CD4-positive, alpha-beta T cell treated with Interleukin-4 for 4 hours (primary cell): ENCODE measurements at places on chromosomes 1 and 21.

GRCh38 chr1:228265167-228265566 is 57.3 kb downstream of the OBSCN start:
- DNase-seq = no peak

DNA sequence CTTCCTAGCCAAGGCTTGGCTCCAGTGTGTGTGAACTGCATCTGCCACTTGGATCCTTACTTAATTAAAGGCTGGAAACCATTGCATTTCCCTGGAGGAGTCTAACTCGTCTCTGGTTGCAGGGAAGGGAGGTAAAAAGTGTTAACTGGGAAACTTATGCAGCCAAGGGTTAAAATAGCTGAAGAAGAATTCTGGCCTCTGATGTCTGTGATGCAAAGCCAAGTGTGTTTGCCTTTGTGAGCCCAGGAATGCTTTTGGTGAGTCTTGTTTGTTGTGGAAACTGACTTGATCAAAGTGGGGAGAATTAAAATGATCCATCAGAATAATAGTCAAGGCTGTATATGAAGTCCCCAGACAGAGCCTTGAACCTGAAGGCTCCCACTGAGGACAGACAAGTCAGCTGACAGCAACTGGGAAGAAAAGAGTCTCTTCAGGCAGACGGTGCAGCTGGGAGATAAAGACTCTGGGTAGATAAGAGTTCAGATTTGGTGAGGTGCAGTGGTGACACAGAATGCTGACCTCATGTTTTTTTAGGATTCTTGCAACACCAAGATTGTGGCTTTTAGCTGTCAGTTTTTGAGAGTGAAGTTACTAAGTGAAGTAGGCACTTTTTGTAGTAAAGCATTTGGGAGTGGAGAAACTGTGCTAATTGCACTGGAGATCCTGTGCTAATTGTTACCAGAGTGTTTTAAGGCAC is 59.5 kb upstream of the WLS start:
- DNase-seq = no peak

DNA sequence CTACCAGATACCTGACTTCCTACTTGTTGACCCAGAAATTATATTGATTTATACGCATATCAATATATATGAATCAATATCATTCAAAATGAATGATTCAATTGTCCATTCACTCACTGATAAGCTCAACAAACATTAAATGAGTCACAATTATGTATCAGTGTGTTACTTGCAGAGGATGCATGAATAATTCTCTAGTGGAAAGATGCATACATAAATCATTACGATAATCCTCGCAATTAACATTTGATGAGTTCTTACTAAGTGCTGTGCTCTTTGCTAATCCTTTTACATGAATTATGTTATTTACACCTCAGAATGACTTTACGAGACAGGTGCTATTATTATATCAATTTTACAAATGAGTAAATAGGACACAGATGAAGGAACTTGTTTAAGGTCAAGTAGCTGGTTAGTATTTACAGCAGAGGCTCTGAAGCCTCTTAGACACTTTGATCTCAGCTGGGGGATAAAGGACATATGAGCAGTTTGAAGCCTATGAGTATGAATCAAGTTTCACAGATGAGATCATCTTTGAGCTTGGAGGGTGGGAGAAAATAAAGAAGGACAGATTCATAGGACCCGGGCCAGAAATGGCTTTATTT is 112.8 kb upstream of the ADAMTS5 start:
- DNase-seq = no peak

GRCh38 chr1:92551916-92552315 is 65.2 kb upstream of the GFI1 start:
- DNase-seq = no peak
